ENCODE measurements at places on chromosomes 13 and 19.

DNA sequence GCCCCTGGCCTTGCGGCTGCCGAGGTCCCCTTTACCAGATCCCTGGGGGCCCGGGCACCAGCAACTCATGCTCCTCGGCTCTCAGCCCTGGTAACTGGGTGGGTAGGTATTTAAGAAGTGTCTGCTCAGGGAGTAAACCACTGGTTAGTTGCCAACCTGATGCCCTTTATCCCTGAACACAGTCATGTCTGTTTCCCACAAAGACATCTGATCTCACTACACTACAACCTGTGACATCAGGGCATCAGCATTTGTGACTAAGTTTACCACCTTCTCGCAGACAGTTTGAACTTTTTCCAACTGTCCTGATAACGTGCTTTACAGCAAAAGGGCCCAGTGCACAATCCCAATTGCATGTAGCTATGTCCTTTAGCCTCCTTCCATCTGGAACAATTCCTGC is 22.0 kb downstream of the GGACT start:
- no peak for DNase-seq

GRCh38 chr13:30863796-30864195 is 42.3 kb upstream of the MEDAG start:
- DNase-seq: no peak

GRCh38 chr19:46065486-46066071 is 24.8 kb upstream of the IGFL4 start:
- no peak for DNase-seq

DNA sequence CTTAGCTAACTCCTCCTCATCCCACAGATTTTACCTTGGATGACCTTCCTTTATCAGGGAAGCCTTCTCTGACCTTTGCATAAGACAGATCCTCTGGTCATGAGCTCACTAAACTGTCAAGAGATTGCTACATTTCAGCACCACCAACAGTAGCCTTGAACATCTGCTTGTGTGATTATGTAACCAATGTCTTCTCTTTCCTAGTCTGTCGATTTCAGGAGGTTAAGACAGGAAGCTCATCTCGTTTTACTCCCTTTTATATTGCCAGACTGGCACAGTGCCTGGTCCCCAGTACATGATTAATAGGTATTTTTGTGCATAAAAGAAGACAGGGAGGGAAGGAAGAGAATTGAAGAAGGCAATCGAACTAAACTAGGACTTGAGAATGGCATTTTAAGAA is 1697.7 kb downstream of the EFNB2 start:
- DNase-seq: no peak

DNA sequence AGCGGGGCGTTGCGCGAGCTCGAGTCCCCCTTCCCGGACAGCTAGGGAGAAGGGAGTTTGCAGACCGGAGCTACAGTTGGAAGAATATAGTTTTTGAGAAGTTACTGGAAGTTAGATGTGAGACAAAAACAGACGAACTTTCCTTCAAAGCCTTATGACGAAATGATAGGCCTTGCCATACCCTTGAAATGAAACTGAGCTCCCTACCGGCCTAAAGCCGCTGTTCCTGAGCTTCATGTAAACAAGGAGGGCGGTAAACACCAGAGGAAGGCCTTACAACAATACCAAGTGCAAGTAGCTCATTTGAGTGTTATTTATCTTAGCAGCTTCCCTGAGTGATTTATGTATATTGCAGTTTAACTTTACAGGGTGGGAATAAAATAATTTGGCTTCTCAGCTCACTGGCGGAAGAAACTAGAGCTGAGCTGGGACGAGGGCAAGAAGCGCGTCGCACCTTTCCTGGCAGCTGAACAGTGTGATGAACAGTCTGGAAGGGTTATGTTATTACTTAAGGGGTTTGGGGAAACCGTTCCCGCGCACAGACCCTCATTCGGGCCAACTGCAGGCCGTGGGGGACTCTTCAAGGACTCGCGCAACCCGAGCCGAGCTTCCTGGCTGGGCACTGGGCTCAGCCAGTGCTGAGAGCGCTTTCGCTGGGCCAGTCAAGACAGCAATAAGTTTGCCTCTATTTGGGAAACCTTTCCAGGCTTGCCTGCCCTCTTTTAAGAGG is 111.2 kb downstream of the KCNRG start:
- no peak for DNase-seq

- DNase-seq: no peak
Measured at GRCh38 chr13:97492257-97492656, 58.3 kb downstream of the RAP2A start.

DNA sequence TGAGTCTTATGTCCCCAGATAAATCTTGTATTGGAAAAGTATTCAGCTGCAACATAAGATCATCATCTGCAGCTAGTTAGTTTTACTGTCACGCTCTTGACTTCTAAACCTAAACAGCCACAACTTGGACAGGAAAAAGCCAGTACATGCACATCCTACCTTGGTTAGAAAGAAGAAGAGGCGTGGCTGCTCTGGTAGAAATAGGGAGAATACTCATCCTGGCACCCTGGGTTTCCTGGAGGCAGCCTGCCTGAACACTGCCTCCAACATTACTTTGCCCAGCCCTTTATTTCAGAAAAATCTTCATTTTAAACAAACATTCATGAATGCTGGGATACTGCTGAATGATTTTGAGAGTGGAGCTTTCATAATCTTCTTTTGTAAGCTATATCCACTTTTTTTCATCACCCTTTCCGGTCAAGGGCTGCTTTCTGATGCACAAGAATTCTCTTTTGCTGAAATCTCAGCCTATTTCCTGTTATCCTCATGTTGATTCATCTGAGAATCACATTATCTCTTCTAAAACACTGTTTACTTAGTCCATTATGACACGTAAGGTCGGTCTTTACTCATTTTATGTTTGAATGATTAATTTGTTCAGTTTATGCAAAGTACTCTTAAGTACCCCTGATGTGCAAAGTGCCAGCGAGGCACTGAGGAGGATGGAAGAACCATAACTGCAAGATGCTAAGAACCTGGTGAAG is 55.2 kb downstream of the STARD13 start:
- no peak for DNase-seq

DNA sequence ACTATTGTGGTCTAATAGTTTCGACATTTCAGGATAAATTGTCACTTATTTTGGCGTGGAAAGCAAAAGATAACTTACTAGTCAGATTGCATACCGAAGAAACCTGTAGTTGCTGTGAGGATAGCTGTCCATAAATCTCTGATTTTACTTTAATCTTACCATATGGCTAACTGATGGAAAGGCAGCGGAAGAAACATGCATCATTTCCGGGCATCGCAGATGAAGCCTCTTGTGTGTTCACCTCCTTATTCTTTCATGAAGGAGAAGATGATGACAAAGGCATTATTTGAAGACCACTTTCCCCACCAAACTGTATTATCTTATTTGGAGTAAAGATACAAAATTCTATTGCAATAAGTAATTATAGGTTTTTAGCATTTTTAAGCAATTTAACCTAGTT is 763.6 kb upstream of the SLITRK6 start:
- no peak for DNase-seq

DNA sequence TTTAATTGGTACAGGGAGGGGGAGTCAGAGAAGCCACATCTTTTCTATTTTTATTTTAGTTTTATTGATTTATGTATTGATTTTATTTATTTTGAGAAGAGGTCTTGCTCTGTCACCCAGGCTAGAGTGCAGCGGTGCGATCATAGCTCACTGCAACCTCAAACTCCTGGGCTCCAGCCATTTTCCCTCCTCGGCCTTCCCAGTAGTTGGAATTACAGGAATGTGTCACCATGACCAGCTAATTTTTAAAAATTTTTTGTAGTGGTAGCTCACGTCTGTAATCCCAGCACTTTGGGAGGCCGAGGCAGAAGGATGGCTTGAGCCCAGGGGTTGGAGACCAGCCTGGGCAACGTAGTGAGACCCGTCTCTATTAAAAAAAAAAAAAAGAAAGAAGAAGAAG is 4.1 kb downstream of the IL27RA start:
- DNase-seq: no peak

DNA sequence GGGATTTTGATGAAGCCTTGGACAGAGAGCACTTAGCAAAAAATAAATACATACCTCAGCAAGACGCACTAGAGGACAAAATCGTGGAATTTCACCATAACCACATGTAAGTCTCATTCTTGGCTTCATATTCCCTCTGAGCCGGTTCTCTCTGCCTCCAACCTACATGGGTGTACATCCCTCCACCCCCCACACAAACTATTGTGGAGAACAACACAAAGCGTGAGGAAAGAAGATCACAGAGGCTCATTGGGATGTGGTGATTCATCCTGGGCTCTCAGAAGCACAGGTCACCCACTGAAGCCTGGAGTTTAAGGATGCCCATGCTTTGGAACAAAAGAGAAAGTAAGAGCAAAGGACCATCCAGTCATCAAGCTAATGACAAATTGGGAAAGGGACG is 192.2 kb downstream of the STK24 start:
- DNase-seq: no peak
